DND-41 (cell line): ENCODE measurements at places on chromosomes 2 and 18.

DNA sequence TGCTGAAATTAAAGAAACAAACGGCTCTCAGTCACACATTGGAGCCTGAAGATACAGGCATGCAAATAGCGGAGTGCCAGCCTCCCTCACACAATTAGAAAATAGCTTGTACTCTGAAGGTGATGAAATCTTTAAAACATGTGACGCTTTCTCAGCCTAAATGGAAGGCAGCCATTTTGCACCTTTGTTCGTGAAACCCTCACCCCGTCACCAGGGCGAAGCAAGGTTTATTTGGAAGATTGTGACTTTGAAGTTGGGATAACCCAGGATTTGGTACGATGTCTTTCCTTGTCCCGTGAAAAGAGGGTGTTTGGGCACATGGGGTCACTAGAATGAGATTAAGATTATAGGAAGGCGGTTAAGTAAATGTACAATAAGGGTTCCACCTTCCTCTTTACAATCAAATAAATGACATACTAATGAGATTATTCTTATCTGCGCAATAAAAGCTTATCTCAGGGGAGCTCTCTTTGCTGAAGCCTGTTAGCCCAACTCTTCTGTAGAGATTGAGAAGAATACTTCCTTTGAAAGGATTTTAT, 4.2 kb downstream of the SH3BP4 start:
- no peak for DNase-seq

- DNase-seq = no peak
Measured at GRCh38 chr2:207133820-207134519, 31.8 kb downstream of the KLF7 start.

- no peak for DNase-seq
Measured at GRCh38 chr2:40548521-40548920, 96.6 kb upstream of the SLC8A1 start.

DNA sequence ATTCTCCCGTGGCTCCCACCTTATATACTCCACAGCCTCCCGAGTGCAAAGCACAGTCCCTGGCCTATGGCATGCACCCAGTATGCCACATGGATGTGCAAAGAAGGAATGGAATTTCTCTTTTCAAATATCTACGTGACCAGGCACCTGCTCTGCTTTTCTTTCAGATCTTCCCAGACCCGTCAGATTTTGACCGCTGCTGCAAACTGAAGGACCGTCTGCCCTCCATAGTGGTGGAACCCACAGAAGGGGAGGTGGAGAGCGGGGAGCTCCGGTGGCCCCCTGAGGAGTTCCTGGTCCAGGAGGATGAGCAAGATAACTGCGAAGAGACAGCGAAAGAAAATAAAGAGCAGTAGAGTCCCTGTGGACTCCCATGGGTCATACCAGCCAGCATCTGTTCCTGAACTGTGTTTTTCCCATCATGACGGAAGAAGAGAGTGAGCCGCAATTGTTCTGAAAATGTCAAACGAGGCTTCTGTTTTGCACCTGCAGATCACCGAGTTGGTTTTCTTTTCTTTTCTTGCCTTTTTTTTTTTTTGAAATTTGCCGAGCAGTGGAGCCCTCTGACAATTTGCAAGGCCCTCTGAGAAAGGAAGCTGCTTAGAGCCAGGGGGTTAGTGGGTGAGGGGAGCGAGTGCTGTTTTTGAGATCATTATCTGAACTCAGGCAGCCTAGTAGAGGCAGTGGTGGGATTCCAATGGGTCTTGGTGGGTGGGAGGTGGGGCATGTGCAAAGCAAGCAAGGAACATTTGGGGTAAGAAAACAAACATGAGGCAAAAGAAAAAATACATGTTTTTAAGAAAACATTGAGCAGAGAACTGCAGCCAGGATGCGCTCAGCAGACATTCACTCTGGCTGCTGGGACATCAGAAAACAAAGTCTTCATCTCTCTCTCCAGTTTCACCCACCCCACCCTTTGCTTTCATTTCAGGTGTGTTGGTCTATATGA, 26.2 kb downstream of the LBH start:
- peak; percentile 82 for DNase-seq

DNA sequence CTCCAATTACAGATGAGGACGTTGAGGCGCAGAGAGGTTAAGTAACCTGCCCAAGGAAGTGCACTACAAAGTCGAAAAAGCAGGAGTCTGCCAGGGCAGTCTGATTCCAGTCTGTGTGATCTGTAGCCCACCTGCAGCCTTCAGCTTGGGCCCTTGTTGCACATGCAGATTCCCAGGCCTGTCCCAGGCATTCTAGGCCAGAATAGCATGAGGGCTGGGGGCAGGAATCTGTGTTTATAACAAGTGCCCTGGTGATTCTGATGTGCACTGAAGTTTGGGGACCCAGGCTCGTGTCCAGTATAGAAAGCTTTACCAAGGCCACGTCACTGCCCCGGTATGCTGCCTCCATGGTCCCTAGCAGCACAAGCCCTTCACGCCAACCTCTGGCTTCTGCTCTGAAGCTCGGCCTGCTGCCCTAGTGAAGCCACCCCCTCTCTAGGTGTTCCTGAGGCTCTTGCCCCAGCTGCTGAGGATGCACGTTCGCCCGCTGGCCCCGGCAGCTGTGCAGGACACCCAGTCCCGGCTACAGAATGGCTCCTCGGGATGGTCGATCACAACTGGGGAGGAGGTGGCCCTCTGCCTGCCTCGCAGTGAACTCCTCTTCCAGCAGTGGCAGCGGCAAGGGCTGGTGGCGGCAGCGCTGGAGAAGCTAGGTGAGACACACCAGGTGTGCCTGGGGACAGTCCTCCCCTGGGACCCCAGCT, 4.6 kb downstream of the CHRNG start:
- DNase-seq = no peak

DNA sequence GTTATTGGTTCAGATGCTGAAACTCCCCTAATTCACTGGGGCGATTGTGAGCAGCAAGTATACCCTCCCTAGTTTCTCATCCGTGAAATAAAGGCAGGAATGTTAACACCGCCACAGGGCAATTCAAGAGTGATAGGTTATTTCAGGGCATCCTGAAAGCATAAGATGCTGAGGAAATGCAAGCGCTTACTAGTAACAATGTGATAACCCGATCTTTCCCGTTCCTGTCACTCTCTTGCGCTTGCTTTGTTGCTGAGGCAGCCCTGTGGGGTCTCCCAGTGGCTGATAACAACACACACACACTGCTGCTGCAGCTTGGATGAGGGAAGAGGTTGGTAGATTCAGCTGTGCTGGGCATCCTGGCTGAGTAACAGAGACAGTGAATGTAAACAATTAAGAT, 259.3 kb downstream of the AGPS start:
- DNase-seq = no peak

- no peak for DNase-seq
Measured at GRCh38 chr2:23637011-23637778, 252.2 kb downstream of the KLHL29 start.

- DNase-seq = no peak
Measured at GRCh38 chr2:96539215-96539920, 2.8 kb downstream of the ARID5A start.

DNA sequence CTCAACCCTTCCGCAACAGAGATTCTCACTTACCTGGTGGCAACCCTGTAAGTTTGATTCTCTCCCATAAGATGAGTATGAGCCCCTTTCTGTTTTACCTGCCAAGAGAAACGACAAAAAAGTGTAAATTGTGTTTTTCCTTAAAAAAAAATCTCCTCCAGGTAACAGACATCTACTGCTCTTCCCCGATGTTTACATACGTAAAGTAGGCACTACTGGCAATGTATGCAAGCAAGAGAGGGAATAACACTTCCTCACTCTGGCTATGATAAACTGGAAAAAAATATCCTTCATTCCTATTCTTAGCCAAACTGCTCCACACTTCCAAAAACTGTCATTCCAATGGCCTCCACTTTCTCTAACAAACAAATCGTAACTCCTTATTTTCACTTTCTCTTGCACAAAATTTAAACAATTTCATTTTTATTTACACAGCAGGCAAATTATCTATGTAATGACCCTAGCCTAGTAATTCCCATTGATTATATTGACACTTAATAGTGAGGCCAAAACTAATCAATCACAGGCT, 184.5 kb downstream of the TCF4 start:
- no peak for DNase-seq

DNA sequence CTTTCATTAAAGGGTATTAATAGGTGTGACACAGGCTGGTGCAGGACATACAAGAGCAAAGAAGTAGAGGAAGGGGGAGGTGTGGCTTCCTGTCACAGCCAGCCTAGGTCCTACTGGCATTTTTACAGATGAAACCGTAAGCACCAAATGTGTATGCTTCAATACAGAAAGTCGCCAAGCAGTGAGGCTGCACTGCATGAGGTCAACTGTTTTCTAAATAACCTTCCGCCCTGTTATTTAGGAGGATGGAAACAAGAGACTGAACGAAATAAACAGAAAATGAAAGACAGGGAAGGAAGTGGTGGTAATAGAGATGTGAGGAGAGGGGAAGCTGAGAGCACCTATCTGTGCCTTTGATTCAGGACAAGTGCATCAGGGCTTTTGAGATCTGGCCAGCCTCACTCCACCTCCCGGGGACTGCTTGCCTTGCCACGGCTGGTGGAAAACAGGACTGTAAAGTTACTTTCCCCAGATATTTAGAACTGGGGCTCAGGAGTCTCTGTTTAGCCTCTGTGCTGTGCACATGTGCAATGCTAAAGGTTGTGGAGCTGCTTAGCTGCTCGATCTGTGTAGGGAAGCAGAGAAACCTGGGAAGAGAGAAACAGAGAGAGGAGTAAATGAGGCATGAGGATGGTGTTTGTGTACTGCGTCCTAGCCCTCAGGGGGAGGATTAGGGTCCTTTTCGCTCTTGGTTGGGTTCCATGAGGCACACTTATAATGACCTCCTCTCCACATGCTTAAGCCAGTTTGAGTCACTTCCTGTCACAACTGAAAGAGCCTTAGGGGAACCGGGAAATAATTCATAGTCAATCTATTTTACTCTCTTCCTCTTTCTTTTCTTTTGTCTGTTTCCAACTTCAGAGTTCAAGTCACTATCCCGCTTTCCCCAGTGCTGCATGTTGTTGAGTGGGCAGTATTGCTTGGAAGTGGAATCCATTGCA, 62.3 kb upstream of the BOD1L2 start:
- DNase-seq = no peak

DNA sequence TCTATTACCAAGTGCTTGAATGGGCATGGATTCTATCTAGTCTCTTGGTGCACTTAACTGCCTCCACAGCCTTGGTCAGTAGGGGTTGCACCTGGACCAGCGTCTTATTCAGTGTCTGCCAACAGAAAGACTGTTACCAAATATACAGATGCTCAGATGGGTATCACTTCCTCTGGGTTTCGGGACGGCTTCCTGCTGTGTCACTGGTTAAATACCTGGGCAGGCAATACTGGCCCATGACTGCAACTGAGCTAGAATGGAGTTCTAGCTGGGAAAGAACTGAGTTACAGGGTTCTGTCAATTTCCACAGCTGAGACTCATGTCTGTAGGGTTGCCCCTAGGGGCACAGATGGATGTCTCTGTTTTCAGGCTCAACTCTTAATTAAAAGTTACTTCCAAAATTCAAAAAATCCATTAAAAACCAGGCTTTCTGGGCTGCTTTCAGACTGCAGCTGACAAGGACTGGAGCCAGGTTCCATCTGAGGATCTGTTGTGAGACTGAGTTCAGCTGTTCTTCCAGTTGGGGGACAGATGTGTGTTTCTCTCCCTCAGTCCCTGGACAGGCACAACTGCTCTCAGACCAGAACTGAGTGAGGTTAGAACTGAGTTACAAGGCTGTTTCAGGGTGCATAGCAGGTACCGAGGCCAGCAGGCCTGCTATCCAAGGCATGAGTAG, 789.6 kb upstream of the SLC8A1 start:
- DNase-seq = peak; percentile 83

DNA sequence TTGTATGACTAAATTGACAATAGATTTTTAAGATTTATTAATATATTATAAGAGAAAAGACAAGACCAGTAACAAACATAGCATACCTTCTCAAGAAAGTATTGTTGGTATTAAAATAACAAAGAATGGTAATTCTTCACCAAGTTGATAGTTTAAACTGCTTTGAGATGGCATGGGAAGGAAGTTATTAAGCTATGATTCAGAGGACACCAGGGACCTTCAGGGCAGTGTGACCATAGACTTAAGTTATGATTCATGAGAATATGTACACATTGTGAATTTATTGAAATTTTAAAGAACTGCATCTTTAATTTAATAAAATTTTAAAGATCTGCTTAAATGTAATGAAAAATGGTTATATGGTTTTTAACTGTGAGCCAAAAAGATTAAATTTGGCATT, 205.7 kb downstream of the DSEL start:
- no peak for DNase-seq

- DNase-seq = no peak
Measured at GRCh38 chr2:236847023-236847422, 238.7 kb upstream of the COPS8 start.

DNA sequence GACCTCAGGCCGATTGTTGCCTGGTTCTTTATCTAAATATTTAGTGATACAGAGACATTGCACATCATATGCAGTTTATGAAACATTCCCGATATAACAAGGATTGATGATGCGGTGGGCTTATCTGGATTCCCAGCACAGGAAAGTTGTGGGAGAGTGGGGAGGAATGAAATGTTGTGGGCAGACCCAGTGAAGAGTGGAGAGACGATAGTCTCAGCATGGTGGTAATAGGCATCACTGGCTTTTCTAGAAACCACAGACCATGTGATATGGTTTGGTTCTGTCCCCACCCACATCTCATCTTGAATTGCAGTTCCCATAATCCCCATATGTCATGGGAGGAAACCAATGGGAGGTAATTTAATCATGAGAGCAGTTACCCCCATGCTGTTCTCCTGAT, 34.8 kb upstream of the RND3 start:
- no peak for DNase-seq
